Lung microvascular endothelial cell (primary cell): ENCODE measurements at places on chromosomes 1 and 21.

DNA sequence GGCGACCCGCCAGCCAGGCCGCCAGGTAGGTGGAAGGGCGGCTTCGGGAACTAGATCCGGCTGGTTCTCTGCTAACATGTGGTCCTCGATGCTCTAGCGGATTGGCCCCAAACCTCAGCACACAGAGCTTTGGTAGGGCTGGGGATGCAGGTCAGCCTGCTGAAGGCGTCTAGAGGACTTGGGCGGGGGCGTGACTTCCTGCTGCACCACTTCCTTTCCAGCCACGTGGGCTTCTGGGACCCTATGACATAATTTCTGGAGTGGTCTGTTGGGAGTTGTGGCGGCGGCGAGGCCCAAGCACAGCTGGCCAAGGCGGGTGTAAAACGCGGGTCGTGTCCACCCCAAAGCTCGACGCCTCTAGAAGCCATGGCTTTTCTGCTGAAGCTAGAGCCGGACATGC, 124.5 kb downstream of the ATF6 start:
- DNase-seq = no peak

DNA sequence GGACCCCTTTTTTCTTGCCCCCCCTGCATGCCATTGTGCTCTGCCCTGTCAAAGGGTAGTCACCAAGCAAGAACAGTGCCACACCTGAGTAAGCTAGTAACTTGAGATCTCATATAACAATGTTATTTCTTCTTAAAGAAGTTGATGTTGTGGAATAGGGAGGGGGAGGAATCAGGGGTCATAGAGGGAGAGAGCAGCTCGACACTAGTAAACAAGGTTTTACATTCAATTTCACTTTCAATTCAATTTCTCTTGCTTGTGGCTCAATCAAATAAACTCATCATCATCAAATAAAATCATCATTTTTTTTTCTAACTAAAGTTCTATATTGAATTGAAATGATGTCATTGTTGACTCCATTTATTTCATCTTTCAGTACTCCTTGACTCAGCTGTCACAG, 106.4 kb downstream of the CRB1 start:
- DNase-seq = no peak

DNA sequence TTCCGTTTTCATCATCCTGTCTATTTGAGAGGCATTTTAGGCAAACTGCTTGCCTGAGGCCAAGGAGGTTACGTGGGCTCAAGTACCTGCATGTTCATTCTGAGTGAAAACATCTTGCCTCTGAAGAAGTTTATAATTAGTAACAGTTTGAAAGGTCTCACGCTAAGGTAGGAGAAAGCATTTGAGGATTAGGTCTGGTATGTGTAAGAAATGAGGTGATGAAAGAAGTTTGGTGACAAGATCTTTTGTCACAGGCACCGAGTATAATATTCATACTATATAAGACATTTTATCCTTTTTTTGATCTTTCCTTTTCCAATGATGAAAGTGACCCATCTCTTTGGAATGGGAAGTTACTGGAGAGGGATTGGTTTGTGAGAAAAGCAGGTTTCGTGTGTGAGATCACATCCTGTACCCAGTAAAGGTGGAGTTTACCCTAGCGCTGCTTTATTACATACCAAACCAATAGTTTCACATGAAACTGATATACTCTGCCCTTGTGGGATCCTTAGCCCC, 98.7 kb upstream of the PDC start:
- no peak for DNase-seq

DNA sequence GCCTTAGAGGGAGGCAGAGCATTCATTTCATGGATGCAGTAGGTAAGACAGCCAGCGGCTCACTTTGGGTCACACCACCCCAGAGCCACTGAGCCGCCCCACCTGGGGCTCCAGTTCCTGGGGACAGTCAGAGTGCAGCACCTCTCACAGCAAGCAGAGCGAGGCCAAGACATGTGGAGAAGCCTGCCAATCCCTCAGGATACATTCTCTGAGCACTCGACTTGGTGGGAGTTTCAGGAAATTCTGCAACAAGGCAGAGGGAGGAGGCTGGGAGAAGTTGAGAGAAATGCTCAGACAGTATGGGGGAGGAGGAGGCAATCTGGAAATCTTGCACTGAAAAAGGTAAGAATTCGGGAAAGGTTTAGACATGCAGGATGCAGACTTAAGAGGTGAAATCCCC, 60.8 kb upstream of the WLS start:
- peak; percentile 3 for DNase-seq

DNA sequence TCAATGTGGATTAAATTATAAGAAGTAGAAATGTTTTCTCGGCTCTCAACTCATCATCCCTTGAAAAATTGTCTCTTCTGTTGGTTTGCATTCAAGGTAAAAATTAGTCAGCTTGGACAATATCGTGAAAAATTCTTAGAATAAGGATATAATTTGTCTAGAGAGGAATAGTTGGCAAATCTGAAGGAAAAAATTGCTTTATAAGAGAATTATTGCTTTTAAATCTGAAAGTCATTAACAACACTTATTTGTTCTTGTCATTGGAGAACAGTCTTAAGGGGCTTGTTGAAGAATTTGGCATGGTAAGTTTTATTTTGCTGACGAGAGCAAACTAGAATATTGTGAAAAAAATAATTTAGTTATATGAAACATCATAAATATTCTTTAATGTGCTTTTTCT, 26.4 kb downstream of the ANGPTL1 start:
- no peak for DNase-seq

DNA sequence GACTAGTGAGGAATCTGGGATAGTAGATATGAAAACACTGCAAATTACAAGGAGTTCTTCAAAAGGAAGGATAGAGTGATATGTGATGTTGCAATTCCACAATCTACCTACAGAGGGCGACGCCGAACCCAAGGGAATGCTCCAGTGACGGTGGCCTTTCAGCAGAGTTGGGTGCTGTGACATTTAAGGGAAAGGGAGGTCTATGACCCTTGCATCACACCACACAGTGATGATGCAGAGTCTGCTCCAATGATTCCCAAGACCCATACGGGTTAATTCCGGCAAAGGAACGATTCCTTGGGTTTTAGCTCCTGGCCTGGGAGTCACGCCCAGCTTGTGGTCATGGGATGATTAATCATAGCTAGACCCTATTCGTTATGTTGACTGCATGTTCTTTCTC, 123.0 kb upstream of the IGSF21 start:
- peak; percentile 9 for DNase-seq

- DNase-seq = no peak
Observed at GRCh38 chr1:53237638-53238037, 680 bp downstream of the MAGOH start.

GRCh38 chr1:204713541-204713940, 28.0 kb upstream of the LRRN2 start:
- no peak for DNase-seq

DNA sequence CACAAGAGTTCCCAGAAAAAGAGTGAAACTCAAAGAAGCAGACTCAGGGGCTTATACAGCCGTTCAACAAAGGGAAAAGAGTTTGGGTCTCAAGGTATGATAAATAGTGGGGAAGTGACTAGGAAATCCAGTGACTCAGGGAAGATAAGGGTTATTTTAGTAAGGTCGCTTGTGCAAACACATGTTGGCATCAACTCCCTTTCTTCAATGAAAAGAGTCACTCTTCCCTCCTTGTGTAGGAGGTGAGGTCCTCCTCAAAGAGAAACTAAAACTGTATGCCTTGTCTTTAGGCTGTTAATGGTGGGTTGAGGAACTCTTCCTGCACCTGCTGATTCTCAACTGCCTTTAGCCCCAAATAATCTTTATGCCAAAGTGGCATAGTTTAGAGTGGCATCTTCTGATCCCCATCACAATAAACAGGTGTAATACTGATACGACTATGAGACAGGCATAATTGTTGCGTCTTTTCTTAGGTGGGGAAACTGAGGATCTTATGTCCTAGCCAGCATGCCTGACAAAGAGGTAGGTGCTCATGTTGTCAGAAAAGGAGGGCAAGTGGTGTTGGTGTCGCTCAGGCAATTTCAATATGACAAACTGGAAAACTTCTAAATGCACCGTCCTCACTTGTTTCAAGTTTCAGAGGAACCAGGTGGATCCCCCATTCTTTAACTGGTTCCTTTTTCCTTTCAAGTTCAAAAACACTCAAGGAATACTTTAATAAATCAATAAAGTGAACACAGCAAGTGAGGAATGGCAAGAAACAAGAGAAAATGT, 294.1 kb upstream of the RUNX1 start:
- no peak for DNase-seq

DNA sequence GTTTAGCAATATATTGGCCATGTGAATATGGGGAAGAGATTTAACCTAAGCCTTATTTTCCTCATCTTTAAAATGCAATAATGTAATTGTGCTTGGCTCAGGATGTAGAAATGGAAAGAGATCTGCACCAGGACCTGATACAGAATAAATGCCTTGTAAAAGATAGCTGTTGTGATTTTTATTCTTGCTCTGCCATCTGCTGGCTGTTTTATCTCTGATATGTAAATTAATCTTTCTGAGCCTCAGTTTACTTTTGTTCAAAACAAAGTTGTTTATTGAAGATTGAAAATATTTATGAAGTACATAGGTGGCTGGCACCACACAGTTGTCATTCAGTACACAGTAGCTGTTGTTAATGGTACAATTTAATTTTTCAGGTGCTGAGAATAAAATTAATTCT, 21.9 kb downstream of the ZYG11B start:
- DNase-seq = peak; percentile 35

- no peak for DNase-seq
Observed at GRCh38 chr1:24928689-24929397, 1.2 kb downstream of the RUNX3 start.

GRCh38 chr21:42373196-42373907, 7.0 kb upstream of the TFF1 start:
- no peak for DNase-seq

GRCh38 chr1:85660541-85660940, 47.7 kb downstream of the ZNHIT6 start:
- no peak for DNase-seq

DNA sequence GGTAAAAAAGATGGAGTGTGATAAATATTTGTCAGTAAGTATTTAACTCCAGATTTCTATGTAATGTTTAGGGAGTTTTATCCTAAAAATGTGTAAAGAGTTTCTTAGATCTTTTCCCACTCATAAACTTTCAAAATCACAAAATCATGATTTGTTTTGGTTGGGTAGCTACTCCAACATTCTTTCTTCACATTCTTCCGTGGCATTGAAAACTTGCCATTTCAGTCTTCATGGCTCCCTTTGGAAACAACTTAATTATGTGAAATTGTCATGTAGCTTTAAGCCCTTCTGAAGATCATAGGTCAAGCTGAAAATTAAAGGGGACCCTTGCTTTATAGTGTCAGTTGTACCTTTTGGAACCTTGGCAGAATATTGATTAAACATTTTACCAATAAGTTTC, 73.2 kb downstream of the ADGRL2 start:
- no peak for DNase-seq

GRCh38 chr1:184483101-184483683, 96.4 kb downstream of the C1orf21 start:
- no peak for DNase-seq

GRCh38 chr1:12521096-12521495, 96.9 kb downstream of the DHRS3 start:
- no peak for DNase-seq

DNA sequence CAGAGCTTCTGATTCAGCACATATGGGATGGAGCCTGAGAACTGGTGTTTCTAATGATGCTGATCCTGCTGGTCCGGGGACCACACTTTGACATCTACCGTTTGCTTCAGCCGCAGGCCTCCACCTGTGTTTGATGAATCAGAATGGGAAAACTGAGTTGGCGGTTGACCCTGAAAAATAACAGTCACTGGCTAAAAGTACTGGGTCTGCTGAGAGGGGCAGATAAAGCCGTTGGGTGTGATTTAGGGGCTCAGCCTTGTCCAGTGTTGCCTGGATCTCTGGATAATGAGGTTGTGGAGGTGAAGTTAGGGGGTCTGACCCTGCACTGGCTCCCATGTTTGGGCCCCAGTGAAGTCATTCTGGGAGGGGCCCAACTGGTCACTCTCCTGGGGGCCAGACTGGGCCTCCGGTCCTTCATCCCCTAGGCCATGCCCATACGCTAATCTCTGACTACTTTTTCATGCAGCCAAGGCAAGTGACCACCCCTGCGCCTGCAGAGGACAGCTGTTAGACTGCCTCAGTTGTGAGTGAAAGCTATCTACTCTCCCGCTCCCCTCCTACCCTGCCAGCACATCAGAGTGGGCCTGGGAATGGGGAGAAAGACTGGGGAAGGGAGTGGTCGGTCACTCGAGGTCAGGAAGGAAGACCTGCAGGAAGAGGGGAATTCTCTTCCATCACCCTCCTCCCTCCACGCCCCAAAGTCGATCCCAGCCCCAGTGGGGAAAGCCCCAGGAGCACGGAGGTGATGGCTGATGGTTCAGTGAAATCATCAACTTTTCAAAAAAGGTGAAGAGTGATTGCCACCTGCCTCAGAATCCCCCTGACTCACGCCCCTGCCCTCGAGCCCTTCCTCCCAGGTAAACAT, 27.7 kb downstream of the VASH2 start:
- no peak for DNase-seq

GRCh38 chr1:165876121-165876520, 48.7 kb downstream of the UCK2 start:
- no peak for DNase-seq

GRCh38 chr1:64343105-64343822, 126.7 kb upstream of the CACHD1 start:
- peak; percentile 83 for DNase-seq

DNA sequence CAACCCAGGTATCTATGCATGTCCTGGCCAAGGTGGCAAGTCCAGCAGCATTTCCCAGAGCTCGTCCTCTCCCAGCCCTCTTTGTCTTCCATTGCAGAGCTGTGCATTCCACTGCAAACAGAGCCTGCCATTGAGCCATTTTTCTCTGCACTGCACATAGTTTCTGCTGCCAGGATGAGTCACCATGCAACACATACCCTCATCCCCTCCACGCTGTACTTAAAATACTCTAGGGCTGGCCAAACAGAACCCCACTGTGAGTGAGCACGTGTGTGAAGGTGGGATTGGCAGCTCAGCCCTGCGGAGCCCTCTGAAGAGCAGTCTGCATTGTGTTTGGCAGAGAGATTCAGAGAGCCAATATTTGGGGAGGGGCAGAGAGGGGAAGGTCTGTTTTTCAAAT, 3.9 kb upstream of the ATP1B1 start:
- DNase-seq = peak; percentile 57

- no peak for DNase-seq
Observed at GRCh38 chr1:94334764-94335163, 83.4 kb upstream of the ABCD3 start.

DNA sequence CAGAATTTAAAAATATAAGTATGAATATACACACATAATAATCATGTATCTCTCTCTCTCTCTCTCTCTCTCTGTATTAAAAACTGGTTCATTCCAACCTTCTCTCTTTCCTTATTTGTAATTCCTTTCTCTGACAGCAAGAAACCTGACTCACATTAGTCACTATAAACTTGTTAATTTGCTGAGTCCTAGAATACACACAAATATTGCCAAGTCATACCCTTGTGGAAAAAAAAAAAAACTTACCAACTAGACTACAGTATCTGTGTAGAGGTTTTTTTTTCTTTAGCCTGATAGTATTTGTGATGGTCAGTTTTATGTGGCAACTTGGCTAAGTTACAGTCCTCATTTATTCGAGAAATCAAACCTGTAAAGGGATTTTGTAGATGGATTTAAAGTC, 26.3 kb upstream of the NHLH2 start:
- DNase-seq = no peak
